Fibroblast of pulmonary artery (primary cell): ENCODE measurements at places on chromosomes 12 and 14.

- no peak for DNase-seq
Observed at GRCh38 chr12:122571821-122572220, 44.8 kb downstream of the KNTC1 start.

DNA sequence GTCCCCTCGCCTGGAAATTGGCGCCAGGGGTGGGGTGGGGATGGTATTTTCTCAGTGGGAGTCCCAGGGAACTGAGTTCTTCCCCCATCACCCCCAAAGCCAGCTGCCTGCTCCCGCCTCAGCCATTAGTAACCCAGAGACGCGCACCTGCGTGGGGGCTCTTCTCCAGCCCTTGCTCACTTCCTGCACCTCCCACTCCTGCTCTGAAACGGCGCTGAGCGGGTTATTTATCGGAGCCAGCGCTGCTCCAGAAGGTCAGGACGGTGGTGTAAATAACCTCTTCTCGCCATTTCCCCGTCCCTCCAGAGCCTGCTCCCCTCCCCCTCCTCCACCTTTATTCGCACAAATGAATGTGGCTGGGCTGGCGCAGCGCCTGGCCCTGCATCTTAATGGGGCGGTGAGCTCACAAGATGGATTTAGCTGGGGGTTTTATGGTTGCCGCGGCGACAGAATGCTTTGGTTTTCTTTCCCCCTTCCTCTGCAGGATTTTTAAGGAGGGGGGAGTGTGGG lies 12.2 kb downstream of the GPR84 start:
- DNase-seq: peak; percentile 48

DNA sequence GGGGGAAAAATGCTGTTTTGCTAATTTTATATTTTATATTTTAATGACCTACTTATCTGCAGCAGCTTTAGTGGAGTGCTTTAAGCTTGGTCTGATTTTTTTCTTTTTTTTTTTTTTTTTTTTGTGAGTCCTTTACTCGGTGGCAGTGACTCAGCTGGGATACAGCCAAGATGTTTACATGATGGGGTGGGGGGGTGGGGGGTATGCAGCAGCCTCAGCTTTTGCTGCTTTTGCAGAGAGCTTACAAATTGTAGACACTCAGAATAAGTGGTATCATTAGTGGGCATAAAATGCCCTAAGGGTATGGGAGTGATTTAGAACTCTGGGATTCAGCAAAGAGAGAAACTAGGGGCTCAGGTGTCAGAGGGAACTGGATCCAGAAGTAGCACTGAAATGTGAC lies 38.2 kb upstream of the ARHGAP5 start:
- DNase-seq: no peak

DNA sequence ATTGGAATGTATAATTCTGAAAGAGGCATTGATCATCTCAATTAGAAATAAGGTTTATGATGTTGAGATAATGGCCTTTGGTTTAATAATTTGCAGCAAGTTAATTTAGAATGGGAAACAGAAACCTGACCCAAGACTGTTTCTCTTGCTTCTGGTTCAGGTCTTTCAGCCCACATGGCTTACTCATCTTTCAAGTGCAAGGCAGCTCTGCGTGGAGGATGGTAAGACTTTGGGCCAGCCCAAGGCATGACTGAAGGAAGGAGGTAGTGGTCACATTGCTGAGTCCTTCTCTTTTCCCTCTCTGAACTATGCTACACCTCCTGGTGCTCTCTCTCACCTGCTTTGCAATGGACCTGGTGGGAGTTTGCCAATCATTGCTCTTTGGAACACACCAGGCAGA lies 98.7 kb downstream of the CAND1 start:
- DNase-seq: no peak

- DNase-seq: peak; percentile 65
Observed at GRCh38 chr14:79586989-79587598, 624.2 kb downstream of the DIO2 start.

GRCh38 chr12:29103539-29103974 lies 45.5 kb upstream of the FAR2 start:
- no peak for DNase-seq

DNA sequence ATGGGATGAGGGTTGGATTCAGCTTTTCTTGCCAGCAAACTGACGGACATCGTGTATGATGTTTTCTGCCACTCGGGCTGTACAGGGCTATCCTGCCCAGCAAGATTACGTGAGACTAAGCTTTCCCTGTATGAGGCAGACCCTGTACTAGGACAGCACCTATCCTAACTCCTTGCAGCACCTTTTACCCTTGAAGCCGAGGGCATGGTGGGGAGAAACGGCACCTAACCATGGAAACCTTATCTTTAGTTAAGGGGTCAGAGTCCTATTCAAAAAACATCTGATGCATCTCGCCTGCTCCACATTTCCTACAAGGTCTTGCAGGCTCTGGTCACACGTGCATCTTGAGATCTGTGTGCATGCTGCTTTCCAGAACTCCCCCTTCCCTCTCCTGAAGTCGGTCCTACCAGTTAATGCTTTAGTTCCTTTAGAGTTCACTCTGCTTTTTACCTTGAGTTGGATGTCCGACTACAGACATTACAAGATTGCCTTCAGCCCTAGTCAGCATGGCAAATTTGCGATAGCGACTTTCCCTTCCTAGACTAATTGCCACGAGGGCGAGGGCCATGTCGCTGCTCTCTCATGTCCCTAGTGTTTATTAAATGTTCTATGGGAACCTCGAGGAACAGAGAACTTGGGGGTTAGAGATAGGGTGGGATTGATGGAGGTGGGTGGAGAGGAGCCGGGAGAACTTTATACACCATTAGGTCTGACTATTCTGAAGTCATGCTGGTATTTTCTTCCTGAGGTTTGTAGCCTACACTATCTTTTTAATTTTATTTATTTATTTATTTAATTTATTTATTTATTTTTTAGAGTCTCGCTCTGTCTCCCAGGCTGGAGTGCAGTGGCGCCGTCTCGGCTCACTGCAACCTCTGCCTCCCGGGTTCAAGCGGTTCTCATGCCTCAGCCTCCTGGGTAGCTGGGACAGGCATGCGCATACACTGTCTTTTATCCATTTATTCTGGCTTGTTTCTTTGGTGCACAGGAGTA lies 6.6 kb downstream of the RAN start:
- DNase-seq: no peak

- no peak for DNase-seq
Observed at GRCh38 chr14:50344876-50345563, 32.9 kb downstream of the DMAC2L start.

GRCh38 chr12:57528831-57529555 lies 6.4 kb downstream of the MBD6 start:
- no peak for DNase-seq

DNA sequence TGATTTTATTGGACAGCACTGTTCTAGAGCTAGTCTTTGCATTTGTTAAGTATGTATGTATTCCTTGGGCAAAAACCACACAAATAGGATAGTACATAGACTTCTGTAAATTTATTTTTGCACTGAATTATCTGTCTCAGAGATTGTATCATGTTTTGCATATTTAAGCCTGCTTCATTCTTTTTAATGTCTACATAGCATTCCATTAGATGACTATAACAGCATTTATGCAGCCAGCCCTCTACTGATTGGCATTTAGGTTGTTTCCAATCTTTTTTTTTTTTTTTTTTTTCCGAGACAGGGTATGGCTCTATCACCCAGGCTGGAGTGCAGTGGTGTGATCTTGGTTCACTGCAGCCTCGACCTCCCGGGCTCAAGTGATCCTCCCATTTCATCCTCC lies 34.5 kb downstream of the SYNDIG1L start:
- DNase-seq: no peak

- no peak for DNase-seq
Observed at GRCh38 chr12:79367032-79367589, 323.7 kb downstream of the PAWR start.

- no peak for DNase-seq
Observed at GRCh38 chr12:80690513-80690912, 16.9 kb upstream of the MYF6 start.

- DNase-seq: peak; percentile 83
Observed at GRCh38 chr12:31715283-31715825, 13.5 kb downstream of the AMN1 start.

GRCh38 chr12:14836336-14837210 lies 6.8 kb downstream of the ART4 start:
- peak; percentile 94 for DNase-seq

- peak; percentile 52 for DNase-seq
Observed at GRCh38 chr12:26135010-26135420, 10.2 kb upstream of the BHLHE41 start.

- no peak for DNase-seq
Observed at GRCh38 chr12:110373962-110374611, 29.4 kb downstream of the ANAPC7 start.

- peak; percentile 53 for DNase-seq
Observed at GRCh38 chr12:30753751-30754382, 884 bp downstream of the CAPRIN2 start.

- peak; percentile 16 for DNase-seq
Observed at GRCh38 chr14:65035049-65035448, 48.4 kb downstream of the FNTB start.

GRCh38 chr12:97545804-97546203 lies 83.2 kb downstream of the RMST start:
- DNase-seq: no peak

GRCh38 chr14:60332046-60332399 lies 83.0 kb downstream of the PPM1A start:
- no peak for DNase-seq

- DNase-seq: no peak
Observed at GRCh38 chr12:11130999-11131398, 3.4 kb downstream of the TAS2R30 start.

GRCh38 chr14:62097072-62097471 lies 334.9 kb downstream of the SNAPC1 start:
- DNase-seq: no peak

- no peak for DNase-seq
Observed at GRCh38 chr12:58583940-58584339, 336.4 kb downstream of the LRIG3 start.

DNA sequence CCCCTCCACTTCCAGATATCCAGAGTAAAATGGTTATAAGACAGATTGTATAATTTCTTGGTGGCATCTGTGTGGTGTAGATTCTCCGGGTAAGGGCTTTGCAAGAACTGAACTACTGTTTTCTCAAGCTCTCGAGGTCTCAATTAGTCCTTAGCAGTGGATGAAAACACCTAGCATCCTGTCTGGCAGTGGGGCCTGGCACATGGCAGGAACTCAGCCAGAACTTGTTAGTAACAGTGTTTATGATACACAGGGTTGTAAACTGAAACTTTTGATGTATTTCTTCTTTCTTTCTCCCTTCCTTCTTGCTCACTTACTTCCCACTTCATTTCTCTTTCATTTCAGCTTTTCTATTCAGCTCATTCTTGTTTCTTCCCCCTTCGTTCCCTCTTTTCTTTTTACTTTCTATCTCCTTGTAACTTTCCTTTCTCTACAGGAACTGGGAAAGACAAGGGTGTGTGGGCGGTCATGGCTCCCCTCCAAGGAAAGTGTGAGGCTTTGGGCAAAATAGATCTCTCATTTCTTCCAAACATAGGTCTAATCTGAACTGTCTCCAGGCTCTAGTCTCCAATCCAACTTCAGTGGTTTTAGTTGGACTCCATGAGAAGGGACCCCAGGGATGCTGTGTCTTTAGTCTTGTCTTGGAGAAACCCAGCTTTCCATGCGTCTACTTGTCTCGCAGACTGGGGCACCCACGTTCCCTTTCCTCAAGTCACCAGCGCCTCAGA lies 159.7 kb downstream of the PAH start:
- no peak for DNase-seq

DNA sequence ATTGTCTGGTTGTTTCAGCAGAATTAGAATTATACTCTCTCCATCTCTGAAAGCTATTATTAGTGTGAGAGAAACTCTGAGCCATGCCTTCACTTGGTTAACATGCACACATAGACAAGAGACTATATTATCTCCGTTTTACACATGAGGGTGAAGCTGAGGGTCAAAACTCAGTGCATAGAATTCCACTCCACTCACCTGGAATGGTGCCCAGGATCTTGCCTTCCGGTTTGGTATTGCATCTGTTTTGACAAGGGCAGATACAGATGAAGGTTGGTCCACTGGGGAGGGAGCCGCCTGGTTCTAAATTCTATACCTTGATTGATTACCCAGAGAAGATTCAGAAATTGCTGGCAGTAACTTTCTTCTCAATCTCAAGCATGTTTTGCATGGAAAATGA lies 149.5 kb upstream of the PELI2 start:
- DNase-seq: peak; percentile 39

DNA sequence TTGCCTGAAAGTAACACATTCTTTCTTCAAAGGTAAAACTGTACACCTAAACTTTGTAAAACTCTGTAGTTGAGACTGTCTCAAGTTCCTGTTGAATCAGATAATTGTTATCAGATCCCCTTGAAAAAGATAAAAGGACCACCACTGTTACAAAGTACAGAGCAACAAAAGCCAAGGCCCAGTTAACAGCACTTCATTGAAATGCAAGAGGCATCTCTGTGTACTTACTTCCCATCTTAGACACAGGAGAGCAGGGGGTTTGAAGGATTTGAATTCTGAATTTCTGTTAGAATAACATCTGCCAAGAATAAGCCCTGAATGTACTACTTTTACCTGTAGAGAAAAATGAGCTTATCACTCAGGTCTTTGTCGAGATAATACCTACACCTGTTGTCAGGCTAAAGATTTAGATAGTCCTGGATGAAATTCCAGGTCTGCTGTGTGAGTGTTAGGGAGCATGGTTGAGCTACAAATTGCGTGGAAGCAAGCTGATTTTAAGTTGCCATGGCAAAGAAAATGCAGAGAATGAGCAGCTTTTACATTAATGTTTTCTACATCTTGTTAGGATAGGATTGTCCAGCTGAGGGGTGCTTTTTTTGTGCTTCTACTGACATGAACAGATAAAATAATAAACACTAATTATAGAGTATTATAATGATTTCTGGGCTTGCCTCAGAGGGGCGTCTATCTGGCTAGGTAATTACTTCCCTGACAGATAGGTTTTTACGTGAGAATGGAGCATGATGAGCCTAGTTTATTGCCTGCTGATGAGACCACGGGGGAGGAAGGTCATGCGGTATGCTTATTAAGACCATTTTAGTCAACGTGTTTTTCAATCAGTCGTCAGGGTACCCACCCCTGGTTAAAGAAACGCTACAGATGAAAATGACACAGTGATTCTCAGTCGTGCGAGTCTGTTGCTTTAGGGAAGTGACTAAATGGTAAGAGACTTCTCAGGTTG lies 309.2 kb downstream of the PAWR start:
- DNase-seq: no peak

- no peak for DNase-seq
Observed at GRCh38 chr14:103533999-103534575, 5.1 kb downstream of the TRMT61A start.

- DNase-seq: no peak
Observed at GRCh38 chr12:94010307-94010706, 138.1 kb upstream of the PLXNC1 start.

- DNase-seq: no peak
Observed at GRCh38 chr12:28552251-28552970, 362.2 kb downstream of the CCDC91 start.

GRCh38 chr14:95516554-95517181 lies at the start of gene SYNE3:
Gene SYNE3 (minus strand): TSS chr14:95516650. CDS start chr14:95475821, 40,829 bp downstream.
- DNase-seq: no peak

- peak; percentile 46 for DNase-seq
Observed at GRCh38 chr12:75913502-75914351, 117.8 kb downstream of the PHLDA1 start.

- peak; percentile 30 for DNase-seq
Observed at GRCh38 chr12:45973526-45973925, 16.8 kb downstream of the SCAF11 start.
